SW480 (cell line): ENCODE measurements at places on chromosomes 5 and 9.
A peak's percentile ranks its signal among the peaks of the same experiment; 100 is the strongest.

DNA sequence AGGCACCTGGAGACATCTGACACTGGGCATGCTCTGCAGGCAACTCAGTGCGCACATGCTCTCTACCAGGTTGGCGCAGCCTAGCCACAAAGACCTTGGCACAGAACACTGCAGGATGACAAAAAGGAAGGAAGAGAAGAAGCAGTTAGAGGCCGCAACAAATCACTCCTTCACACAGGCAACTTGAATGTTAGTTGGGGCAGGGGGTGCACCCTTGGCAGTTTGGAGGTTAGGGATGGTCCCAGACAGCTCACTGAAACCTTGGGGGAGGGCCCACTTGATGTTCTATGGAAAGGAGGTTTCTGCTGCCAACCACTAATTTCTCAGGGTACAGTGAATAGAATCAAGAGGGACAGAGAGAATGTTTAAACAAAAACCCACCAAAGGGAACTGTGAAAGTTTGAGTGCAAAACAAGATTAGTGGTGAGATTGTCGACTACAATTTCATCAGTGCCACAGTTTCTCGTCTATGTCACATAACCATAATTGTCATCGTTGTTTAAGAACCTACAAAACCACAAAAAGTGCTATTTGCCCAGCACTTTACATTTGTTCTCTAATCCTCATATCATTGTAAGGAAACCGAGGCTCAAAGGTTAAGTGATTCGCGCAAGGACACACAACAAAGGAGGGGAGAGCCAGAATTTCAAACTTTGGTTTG lies 48.7 kb downstream of the FBXW11 start:
- no peak for DNase-seq

DNA sequence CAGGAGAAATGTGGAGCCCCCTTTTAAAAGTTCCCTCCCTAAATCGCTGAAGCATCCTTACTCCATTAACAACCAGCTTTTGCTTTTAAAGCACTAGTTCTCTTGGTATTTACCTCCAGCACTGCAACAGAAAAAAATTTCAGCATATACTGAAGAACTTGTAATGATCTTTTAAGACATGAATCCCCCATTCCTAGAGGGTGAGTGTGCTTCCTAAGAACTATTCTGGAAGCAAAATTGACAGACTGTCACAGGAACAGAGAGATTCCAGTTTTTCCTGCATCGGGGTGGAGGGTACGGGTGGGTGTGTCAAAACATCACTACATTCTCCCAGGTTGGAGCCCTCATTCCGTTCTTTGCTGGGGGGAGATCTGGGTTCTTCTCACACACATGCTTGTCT lies 151.9 kb downstream of the EBF1 start:
- DNase-seq = no peak

- no peak for DNase-seq
These were observed 44.8 kb downstream of the PHF2 start for GRCh38 chr9:93620881-93621820.

GRCh38 chr9:86353655-86354010 lies 577 bp downstream of the TUT7 start:
- peak; percentile 31 for DNase-seq

GRCh38 chr5:125249400-125249799 lies 503.0 kb upstream of the ZNF608 start:
- no peak for DNase-seq

DNA sequence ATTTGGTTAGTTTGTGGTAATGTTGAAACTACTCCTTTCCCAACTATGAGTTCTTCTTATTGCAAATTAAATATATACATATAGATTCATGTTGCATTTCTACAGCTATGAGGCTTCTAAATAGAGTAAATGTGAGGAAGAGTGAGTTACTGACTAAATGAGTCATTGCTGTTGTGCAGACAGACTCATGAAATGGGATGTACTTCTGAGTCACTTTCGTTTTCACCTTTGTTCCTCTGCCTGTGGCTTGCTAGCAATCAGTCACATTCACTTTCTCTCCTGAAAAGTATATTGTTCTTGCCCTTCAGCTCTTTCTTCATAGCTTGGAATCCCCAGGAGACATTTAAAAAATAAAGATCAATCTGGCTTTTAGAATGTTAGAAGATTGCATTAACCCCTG lies 295.5 kb upstream of the SMC2 start:
- peak; percentile 41 for DNase-seq

GRCh38 chr9:108874058-108874788 lies 12.2 kb downstream of the ACTL7A start:
- no peak for DNase-seq

DNA sequence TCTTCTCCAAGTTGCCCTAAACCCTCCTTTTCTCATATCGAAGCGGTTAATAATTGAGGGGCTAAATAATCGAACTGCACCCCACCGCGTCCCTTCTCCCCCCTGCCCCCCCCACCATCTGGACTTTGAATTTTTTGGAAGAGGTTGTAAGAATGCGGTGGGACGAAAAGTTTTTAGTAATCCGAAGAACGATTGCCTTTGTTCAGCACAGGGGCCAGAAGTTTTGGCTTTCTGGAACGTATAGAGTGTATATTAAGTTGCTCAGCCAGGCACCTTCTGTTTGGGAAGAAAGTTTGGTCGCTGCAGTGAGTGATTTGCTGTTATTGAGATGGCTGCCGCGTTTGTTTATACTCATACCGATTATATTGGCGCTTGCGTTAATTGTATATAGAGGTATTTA lies 518 bp downstream of the ERBIN start:
- DNase-seq = peak; percentile 34

DNA sequence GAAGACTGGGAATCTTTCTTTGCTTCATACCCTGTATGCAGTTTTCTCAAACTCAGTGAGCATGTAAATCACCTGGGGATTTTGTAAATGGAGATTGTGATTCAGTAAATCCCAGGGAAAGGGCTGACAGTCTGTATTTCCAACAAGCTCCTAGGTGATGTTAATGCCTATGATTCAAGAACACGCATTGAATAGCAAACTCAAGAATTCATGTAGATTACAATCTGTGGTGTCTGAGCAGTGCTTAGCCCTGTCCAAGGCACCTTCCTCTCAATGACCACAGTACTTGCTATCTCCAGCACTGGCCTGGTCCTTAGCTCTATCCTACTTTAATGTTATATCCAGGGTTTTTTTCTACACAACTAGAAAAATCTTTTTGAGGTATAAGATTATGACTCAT lies 721.4 kb upstream of the MEF2C start:
- DNase-seq = no peak

DNA sequence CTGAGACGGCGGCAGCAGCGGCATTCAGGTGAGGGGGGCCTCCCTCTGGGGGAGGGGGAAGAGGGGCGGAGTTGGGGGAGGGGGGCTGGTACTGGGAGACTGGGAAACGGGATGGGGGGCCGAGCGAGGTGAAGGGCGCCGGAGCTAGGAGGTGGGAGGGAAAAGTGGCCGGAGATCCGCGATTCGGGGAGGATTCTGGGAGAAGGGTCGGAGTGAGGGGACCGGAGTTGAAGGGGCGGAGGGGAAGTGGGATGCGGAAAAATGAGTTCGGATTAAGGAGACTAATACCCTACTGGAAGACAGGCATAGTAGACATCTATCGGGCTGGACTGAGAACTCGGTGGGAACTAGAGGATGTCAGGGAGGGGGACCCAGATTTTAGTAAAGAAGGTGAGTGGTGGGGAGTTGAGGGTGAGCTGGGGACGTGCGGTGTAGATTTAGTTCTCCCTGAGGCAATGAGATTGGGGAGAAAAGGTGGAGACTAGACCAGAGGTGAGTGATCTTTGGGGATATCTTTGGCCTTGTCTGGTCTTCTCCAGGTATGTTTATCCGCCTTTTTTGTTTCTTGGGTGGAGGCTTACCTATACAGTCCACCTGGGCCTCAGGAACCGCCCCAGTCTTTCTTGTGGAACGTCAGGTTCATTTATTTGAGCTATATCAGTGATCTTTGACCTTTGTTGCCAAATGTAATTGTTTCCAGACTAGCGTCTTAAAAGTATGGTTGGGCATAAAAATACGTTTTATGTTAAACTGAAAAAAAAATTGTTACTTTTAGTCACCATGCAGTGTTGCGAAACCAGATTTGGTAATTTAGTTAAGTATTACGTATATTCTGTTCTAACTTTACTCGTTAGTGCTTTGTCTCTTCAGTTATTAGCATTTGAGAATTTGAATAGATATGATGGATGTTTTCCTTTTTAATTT lies 632 bp downstream of the UBAP1 start:
- peak; percentile 55 for DNase-seq

GRCh38 chr9:95505717-95506427 lies 10.9 kb downstream of the PTCH1 start:
- peak; percentile 64 for DNase-seq

GRCh38 chr9:125747765-125748445 lies 732 bp downstream of the PBX3 start:
- peak; percentile 15 for DNase-seq

GRCh38 chr9:72213906-72214305 lies 64.7 kb downstream of the GDA start:
- DNase-seq = no peak

GRCh38 chr9:9912459-9912858 lies 700.3 kb downstream of the PTPRD start:
- peak; percentile 5 for DNase-seq

DNA sequence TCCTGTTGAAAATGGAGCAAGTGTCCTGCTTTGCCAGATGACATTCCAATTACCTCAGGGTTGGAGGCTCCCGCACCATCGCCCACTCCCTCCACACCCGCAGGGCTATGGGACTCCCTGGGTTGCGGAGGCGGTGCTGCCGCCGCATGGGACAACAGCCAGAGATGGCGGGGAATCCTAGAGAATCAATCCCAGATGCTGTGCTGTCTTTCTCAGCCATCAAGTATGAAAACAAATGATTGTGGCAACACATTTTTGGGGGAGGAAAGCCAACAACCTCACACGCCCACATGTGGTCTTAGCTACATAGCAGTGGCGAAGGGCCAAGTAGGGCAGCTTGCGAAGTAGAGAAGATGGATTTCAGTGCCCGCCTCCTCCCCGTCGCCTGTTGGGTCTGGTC lies 46.7 kb downstream of the IL31RA start:
- DNase-seq = peak; percentile 18

DNA sequence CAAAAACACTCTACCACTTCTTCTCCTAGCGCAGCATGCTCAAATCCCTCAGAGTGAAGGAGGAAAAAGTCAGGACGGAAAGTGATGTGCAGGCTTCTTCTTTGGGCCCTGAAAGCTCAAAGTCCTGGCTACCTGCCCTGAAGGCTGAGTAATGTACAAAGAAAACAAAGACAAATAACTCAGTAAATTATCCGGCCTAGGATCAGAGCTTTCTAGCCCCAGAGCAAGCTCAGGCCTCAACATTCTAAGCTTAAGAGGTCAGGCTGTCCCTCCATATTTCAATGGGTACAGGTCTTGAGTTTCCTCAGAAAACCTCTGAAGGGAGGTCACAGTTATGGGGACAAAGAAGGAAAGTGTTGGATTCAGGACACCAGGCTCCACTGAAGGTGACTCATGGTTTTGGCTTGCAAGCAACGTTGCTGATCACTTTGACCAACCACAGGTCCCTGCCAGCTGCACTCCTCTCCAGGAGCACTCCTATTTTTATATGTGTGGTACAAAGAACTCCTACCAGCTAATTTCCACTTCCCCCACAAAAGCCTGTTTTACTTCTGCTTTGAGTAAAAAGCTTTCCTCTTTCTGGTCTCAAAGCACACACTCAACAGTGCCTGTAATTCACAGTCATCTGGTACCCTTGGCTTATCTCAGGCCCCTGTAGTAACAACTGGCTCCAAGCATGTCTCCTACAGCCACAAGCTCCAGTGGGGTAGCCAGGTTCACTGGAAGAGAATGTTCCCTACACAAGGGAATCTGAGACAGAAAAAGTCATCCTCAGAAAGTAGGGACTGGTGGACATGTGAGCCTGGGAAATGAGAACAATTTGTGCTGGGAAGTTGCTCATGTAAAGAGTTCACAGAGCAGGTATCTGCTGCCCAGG lies 115.7 kb downstream of the UGCG start:
- peak; percentile 91 for DNase-seq

DNA sequence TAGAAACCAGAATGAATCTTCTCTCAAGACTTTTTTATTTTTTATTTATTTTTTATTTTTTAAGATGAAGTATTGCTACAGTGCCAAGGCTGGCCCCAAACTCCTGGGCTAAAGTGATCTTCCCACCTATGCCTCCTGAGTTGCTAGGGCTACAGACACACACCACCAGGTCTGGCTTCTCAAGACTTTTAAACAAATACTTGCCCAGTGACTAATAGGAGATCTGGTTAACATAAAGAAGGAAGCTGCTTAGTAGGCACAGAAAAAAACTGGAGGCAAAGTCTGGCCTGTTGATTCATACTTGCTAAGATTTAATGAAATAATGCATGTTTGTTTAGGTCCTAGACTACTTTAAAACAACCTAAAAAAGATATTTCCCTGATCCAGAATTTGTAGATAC lies 43.8 kb downstream of the SLC38A9 start:
- DNase-seq = no peak

GRCh38 chr5:6675784-6676491 lies 37.3 kb upstream of the TENT4A start:
- no peak for DNase-seq

GRCh38 chr5:141100243-141100805 lies at the start of gene PCDHB3:
PCDHB3 (plus strand) TSS chr5:141100473; CDS start chr5:141100650, 177 bp downstream.
- no peak for DNase-seq

- no peak for DNase-seq
These were observed 548.5 kb downstream of the DTWD2 start for GRCh38 chr5:118439831-118440230.
